Renal cortex interstitium (tissue), 15 donors: ENCODE measurements at places on chromosomes 12 and 14.

- DNase-seq: no peak
Measured at GRCh38 chr14:65403231-65403630, 9.3 kb upstream of the FUT8 start.

DNA sequence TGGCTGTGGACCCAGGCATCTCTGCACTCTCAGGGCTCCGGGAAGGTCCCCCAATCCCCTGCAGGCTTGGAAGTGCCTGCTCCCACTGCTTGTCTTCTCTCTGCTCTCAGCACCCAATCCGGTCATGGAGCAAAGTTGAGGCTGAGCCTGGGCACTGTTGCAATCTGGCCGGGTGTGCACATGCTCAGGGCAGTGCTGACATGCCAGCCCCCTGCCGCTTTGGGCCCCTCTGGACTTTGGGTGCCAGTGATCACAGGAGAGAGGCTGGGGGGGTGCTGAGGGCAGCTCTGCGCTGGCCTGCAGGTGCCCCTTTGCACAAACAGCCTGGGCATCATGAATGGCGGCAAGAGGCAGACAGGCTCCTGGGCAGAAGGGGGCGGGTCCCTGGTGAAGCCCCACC, 85.4 kb upstream of the OSBPL8 start:
- DNase-seq: no peak

- no peak for DNase-seq
Measured at GRCh38 chr14:34237081-34237480, 225.0 kb downstream of the SPTSSA start.

- DNase-seq: no peak
Measured at GRCh38 chr14:62455446-62455845, 589.8 kb downstream of the KCNH5 start.

GRCh38 chr12:101696251-101697196, 916 bp upstream of the CHPT1 start:
- no peak for DNase-seq

GRCh38 chr12:53213348-53213747, 6.3 kb upstream of the ITGB7 start:
- no peak for DNase-seq

DNA sequence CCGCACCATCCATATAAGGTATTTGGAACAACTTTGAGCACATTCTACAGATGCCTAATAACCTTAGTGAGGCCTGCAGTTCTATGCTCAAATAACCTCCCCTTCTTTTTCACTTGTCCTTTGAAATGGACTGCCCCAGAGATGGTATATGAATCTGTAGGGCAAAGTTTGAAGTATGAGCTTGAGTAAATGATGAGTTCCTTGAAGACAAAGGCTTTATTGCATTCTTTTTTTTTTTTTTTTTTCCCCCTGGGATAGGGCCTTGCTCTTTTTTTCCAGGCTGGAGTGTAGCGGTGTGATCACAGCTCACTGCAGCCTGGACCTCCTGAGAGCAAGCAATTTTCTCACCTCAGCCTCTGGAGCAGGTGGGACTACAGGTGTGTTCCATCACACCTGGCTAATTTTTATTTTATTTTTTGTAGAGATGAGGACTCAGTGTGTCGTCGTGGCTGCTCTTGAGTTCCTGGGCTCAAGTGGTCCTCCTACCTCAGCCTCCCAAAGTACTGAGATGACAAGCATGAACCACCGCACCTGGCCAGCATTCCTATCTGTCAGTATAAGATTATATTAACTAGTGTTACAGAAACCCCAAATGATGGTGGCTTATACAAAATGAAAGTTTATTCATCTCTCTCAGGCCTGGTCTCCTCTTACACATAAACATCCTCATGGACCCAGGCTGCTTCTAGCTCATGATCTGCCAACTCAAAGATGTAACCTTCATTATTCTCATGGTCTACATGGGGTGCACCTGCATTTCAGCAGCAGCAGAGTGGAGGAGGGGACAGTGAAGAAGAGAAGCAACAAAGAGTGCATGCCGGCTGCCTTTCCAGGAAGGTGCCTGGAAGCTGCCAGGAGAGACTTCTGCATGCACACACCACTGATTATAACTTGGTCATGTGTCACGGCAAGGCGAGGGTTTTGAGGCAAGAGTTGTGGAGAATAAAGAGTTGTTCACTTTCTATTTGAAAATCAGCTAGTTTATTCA, 101.4 kb downstream of the DUSP16 start:
- DNase-seq: no peak

DNA sequence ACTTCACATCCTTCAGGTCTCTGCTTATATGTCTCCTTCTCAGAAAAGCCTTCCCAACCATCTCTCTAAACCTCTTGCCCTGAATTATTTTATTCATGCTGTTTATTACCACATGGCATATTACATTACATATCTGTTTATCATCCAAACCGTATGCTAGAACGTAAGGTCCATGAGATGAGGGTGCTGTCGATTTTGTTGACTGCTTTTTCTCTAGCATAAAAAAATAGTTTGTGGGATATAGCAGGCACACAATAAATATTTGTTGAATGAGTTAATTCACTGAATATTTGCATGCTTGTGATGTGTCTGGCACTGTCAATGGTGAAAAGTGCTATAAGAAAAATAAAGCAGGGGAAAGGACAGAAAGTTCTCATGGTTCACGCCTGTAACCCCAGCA, 22.9 kb downstream of the SAMD4A start:
- no peak for DNase-seq

- DNase-seq: no peak
Measured at GRCh38 chr14:51431741-51432140, 191.7 kb downstream of the TMX1 start.

- peak; percentile 57 for DNase-seq
Measured at GRCh38 chr14:99793213-99794150, at the start of gene EML1. EML1 (plus strand) TSS chr14:99793413; CDS start chr14:99793477, 64 bp downstream.

DNA sequence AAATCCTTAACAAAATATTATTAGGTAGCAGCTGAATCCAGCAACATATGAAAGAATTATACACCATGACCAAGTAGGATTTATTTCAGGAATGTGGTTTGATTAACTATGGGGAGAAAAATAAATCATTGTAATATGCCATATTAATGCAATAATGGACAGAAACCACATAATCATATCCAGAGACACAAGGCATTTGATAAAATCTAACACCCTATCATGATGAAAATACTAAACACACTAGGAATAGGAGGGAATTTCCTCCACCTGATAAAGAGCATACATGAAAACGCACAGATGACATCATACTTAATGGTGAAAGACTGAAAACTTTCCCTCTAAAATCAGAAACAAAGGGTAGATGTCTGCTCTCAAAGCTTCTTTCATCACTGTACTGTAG, 238.9 kb downstream of the PHLDA1 start:
- no peak for DNase-seq

DNA sequence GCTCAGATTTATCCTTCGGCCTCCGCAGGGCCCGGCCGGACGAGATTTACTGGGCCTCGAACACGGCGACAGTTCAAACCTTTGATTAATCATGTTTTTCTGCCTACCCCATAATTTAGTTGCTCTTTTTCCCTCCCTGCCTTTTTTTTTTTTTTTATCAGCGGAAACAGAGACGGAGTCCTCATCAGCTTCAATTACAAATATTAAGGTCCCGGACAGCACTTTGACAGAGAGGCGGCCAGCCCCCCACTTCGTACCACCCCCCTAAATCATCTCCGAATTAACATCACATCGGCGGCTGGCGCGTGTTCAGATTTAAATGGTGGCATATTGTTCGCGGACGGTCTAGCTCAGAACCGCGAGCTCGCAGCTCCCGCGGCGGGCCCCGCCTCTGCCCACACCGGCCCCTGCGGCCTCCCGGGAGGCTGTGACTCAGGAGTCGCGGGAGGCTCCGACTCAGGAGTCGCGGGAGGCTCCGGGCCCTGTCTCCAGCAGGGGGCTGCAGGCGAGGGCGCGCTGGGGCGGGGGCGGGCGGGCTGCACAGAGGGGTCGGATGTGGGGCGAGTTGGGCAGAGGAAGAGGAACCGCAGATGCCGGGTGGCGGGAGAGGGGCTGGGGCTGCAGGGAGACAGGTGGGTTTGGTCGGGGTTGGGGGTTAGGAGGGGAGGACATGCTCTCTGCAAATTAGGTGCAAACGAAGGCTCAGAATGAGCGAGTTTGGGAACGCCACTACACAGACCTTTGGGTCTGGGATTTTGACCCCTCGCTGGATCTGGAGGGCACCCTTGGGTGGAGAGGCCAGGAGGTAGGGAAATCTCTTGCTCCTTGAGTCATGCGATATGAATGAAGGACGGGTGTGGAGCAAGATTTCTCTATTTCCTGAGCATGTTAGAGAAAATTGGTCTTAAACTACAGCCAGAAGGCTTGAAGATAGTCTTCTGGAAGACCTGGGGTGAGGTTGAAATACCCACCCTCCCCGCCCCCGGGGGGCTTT, 19.6 kb upstream of the ATP5MC2 start:
- peak; percentile 36 for DNase-seq

GRCh38 chr12:123998991-123999359, 26.0 kb downstream of the ZNF664 start:
- DNase-seq: no peak

- DNase-seq: no peak
Measured at GRCh38 chr14:20413744-20414082, 412 bp upstream of the TEP1 start.

DNA sequence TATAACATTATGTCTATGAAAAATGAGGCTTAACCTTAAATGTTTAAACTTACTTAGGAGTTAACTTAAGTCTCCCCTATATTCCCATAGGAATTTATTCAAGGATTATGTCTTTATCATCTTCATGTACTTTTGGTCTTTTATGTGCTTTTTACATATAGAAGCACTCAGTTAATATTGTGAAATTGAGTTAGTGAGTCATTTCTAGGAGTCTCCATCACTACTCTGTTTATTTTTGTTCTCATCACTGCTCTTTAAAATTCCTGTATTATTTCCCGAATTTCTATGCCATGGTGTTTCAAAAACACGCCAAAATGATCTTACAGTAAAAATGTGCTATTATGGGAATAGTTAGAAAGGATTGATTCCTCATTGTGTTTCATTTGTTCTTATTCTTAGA, 31.6 kb downstream of the TBC1D15 start:
- DNase-seq: no peak

DNA sequence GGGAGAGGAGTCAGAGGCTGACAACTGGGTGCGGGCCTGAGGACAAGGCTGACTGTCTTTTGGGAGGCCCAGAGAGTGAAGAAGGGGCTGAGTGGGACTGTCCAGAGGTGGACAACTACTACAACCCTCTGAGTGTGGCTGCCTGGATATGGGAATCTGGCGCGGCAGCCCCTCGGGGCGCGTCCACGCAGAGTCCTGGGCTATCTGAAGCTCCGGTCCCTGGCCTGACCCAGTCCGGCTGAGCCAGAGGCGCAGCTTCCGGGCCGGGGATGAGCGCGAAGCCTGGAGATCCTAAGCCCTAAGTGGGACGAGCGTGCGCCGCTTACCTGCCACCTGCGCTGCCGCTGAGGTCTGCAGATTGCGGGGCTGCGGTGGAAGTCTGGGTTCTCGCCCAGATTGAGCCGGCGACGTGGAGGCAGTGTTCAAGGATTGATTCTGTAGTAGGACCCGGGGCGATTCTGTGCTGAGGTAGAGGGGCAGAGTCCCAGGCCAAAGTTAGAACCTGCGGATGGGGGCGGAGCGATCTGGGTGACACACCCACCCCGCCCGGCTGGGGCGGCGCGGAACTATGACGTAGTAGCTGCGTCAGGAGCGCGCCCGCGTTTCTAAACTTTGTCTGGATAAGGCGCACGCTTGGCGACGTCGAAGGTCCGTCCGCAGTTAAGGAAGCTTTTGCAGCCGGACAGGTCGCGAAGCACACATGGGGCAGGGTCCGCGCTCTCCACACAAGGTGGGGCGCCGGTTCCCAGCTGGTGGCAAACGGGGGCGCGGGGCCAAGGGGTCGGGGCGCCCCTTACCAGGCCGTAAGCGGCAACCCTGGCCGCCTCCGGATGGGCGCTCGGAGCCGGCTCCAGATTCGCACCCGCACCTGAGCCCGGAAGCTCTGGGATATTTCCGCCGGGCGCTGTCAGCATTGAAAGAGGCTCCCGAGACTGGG, at the start of the genes DHRS1 and NOP9:
Gene DHRS1 (minus strand): TSS at position 526 of the 937 bp plus-strand sequence. CDS start 674 bp downstream, outside the sequence.
Gene NOP9 (plus strand): TSS at position 596 of the 937 bp plus-strand sequence. CDS start 105 bp downstream, at position 701.
- DNase-seq: peak; percentile 91

GRCh38 chr12:113880988-113881962, 84.8 kb downstream of the RBM19 start:
- no peak for DNase-seq

- no peak for DNase-seq
Measured at GRCh38 chr14:57364659-57365450, 25.5 kb upstream of the NAA30 start.

DNA sequence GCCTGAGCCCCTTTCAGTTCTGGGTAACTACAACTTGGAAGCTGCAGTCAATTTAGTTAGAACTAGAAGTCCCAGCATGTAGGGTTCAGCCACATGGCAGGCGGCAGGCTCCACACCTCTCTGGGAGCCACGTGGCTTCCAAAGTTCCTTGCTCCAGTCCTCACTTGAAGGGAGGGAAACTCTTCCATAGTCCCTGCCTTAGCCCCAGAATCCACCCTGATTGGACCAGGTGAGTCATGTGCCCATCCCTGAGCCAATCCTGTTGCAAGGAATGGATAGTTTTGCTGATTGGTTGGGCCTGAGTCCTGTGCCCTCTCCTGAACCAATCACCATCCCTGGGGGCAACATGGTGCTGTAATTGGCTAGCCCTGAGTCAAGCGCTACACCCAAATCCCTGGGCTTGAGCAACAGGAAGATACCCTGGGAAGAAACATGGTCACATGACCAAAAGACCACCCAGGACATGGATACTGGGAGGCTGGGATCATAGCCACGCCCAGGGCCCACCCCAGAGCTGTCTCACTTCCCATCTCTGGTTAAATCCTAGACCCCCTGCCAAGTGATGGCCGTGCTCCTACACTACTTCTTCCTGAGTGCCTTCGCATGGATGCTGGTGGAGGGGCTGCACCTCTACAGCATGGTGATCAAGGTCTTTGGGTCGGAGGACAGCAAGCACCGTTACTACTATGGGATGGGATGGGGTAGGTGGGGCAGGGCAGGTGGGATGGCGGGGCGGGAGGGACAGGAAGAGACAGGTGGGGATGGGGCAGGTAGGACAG, 154.7 kb downstream of the ADGRD1 start:
- DNase-seq: no peak

DNA sequence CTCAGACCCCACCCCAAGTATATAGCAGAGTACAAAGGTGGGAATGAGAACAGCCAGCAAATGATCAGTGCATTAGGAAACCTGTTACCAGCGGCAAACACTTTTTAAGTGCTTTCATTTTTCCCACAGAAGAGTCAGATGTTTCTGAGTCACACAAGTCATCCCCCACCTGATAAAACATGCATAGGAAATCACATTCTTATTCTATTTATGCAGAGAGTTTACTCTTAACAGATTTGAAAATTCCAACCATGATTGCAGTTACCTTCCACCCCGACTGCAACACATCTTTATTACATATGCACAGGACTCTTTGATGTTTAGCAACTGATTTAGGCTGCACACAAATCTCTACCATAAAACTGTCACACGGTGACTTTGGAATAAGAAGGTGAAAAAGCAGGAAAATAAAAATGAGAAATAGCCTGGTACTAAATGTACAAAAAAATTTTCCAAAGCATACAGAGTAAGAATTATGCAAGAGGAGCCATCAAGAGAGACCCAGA, 236.4 kb downstream of the PAWR start:
- DNase-seq: peak; percentile 78

DNA sequence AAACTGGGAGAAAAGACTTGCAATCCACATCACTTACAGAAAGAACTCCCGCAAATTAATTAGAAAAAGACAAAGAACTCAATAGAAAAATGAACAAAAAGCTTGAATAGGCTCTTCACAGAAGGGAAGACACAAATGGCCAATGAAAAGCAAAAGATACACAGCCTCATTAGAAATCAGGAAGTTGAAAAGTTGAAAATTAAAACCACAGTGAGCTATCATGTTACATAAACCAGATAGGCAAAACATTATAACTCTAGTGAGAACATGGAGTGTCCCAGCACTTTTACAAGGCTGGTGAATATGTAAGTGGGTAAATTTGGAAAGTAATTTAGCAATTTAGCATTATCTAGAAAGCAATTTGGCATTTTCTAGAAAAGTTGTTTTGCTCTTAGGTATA, 158.4 kb upstream of the RASSF8 start:
- DNase-seq: no peak
